Activated CD4-positive, alpha-beta T cell treated with anti-CD3 and anti-CD28 coated beads for 4 hours (primary cell): ENCODE measurements at places on chromosomes 13 and 19.

- no peak for DNase-seq
Measured at GRCh38 chr19:43811837-43812236, 9.6 kb upstream of the LYPD5 start.

DNA sequence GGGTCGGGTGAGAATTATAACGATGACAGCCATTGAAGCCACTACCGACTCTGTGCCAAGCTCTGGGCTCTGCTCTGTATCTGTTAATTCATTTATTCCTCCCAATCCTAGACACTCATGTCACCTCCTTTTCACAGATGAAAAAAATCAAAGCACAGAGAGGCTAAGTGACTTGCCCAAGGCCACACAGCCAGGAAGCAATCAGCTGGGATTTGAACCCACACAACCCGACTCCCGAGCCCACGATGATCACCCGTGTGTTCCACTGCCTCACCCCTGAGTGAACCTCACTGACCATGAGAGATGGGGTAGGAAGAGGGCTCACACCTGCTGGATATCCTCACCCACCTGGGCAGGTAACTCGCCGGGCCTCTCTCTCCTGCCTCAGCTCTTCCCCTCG is 40.1 kb downstream of the ZNF473 start:
- DNase-seq: no peak

DNA sequence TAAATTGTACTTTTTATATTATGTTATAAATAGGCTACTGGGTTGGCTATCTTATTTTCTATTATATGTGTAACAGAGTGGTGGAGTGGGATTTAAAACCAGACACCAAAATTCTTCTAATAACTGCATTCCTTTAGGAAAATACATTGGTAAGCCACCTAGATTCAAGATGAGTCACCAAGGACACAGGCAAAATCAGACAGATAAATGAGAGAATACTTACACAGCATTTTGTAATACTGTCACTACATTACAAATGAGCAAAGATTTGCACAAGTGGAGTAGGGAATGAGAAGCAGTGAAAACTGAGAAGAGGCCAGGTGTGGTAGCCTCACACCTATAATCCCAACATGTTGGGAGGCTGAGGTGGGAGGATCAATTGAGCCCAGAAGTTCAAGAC is 6.2 kb upstream of the SPART start:
- no peak for DNase-seq

DNA sequence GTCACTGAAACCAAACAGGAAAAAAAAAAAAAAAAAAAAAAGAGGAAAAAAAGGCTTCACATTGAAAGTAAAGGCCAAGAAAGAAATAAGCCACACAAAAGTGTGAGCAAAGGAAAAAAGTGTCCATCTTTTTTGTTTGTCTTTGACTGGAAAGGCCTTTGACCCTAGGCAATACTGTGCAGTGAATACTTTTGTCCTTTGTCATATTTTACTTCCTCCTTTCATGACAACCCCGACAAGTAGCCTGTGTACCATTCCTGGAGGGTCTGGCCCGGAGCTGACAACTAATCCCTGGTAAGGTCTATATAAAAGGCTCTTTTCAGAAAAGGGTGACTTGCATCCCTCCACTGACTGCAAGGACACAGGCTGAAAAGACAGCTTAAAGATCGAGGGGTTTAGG is 12.9 kb upstream of the MICU2 start:
- no peak for DNase-seq

GRCh38 chr13:110873639-110874507 is 41.0 kb downstream of the ANKRD10 start:
- DNase-seq: no peak

GRCh38 chr19:51710163-51710562 is 13.6 kb downstream of the HAS1 start:
- no peak for DNase-seq

- DNase-seq: no peak
Measured at GRCh38 chr13:97174638-97175037, 47.5 kb upstream of the MBNL2 start.

DNA sequence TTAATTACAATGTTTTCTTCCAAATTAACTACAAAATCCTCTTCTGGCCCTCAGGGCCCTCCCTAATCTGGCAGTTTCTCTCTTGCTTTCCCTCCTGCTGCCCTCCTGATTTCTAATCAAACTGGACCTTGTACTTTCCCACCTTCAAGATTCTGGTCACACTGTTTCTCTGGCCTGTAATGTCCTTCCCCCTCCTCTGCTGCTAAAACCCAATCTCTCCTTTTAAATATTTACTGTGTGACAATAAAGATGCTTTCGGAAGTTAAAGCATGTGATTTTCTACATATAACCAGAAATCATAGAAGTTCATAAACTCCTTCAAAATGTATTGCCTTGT is 14.1 kb upstream of the HMGB1 start:
- DNase-seq: no peak

DNA sequence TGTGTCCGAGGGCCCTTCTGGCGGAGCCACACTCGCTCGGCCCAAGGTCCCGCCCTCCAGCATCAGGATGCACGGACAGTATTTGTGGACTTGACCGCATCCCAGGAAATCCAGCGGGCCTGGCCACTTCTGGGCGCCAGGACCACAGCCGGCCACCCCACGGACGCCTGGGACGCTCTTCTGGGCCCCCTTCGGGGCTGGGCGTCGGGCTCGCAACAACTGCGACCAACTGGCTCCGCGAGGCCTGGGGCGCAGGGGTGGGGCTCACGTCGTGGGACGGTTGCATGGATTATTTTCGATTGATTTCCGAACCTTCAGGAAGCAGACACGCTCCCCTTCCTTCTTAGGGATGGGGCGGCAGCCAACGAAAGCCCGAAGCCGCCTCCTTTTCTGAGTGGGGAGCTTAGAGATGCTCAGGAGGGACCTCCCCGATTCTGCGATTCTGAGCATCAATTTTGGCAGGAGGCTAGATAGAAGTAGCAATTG is 521 bp upstream of the NUP58 start:
- no peak for DNase-seq

DNA sequence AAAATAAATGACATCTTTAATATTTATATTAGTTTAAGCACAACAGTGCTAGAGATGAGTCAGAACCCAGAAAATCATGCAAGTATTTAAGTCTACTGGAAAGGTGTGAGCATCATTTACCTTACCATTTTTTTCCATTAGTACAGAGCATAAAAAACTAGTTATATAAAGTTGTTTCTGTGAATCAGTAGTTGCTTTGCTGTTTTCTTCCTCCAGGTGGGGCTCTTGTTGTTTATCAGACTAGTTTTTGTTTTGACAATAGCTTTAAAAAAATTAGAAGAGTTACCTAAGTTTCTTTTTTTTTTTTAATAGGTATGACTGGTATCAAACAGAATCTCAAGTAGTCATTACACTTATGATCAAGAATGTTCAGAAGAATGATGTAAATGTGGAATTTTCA is 12.7 kb downstream of the SUGT1 start:
- DNase-seq: no peak

DNA sequence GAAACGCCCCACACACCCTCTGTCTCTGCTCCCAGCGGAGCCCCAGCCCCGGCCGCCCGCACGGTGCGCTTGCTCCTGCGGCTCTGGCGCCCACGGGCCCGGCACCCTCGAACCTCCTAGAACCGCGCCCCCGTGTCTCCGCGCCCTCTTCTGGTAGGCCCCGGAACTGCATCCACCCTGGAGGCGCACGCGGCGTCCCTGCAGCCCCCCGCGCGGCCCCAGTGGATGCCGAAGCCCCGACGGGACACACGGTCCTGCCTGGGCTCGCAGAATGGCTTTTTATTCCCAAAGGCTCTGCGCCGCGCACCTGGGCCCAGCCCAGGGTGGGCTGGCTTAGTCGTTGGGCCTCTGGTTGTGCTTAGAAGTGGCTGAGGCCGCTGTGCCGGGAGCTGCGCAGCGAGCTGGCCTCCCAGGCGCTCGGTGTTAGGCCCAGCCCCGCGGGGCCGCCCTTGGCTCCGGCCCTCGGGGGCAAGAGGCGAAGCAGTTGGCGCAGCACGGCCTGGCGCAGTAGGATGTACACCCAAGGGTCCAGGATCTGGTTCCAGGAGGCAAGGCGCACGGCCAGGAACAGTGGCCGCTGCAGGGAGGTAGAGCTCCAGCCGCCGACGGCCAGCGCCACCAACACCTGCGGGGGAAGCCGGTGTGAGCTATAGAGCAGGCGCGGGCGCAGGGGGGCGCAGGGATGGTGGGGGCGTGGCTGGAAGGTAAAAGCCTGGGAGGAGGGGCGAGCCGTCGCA is 2.8 kb downstream of the PTGER1 start:
- peak; percentile 88 for DNase-seq

- DNase-seq: no peak
Measured at GRCh38 chr13:40984668-40985366, 34.3 kb downstream of the ELF1 start.

DNA sequence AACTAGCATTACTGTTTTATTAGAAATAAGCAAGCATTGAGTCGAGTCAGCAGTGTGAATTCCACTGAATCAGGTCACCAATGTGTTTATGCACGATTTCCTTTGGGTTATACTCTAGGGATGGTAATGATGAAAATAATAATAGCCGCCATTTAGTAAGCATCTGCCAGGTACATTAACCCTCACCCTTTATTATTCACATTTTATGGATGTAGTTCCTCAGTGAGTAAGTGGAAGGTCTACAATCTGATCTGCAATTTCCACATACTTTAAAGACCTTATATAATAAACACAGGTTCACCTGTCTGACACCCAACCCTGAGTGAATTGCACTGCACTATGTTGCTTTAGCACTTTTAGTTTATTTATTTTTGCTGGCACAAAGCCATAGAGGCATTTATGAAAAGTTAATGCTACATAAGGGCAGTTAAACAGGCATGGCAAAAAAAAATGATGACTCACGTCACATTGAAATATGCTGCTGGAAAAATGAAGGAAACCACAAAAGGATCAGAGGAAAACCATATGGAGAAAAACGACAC is 122.4 kb downstream of the TRPC4 start:
- DNase-seq: no peak

- peak; percentile 11 for DNase-seq
Measured at GRCh38 chr13:25286308-25286968, 850 bp downstream of the MTMR6 start.

DNA sequence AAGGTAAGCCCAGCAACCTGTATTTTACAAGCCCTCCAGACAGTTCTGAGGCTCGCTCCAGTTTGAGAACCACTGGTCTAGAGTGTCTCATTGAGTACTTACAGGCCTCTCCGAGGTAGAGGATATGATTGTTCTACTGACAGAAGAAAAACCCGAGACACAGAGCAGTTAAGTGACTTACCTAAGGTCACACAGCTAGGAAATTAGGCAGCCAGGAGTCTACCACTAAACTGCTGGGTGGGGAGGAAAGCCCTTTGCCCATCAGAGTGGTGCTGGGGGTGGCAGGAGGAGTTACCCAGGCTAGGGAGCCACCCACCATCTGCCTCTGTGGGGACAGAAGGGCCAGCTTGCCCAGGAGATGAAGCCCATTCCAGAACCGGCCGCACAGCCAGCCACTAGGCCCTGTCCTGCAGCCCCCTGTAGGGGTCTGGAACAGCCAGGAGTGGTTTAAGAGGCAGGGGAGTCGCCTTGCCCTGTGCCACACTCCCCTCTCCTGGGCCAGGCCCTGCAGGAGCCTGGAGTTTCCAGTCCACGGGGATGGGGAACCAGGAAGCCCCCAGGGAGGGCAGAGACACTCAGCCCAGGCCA is 703 bp downstream of the RASGRP4 start:
- DNase-seq: no peak

GRCh38 chr13:100273138-100273537 is 184.2 kb downstream of the PCCA start:
- no peak for DNase-seq

GRCh38 chr13:32426990-32427851 is 709 bp downstream of the N4BP2L1 start:
- DNase-seq: peak; percentile 55

GRCh38 chr13:23506807-23507291 is 63.4 kb upstream of the TNFRSF19 start:
- no peak for DNase-seq

GRCh38 chr19:46381756-46382345 is 31.5 kb downstream of the CCDC8 start:
- no peak for DNase-seq

- DNase-seq: no peak
Measured at GRCh38 chr13:39483326-39483725, 119.7 kb downstream of the LHFPL6 start.

DNA sequence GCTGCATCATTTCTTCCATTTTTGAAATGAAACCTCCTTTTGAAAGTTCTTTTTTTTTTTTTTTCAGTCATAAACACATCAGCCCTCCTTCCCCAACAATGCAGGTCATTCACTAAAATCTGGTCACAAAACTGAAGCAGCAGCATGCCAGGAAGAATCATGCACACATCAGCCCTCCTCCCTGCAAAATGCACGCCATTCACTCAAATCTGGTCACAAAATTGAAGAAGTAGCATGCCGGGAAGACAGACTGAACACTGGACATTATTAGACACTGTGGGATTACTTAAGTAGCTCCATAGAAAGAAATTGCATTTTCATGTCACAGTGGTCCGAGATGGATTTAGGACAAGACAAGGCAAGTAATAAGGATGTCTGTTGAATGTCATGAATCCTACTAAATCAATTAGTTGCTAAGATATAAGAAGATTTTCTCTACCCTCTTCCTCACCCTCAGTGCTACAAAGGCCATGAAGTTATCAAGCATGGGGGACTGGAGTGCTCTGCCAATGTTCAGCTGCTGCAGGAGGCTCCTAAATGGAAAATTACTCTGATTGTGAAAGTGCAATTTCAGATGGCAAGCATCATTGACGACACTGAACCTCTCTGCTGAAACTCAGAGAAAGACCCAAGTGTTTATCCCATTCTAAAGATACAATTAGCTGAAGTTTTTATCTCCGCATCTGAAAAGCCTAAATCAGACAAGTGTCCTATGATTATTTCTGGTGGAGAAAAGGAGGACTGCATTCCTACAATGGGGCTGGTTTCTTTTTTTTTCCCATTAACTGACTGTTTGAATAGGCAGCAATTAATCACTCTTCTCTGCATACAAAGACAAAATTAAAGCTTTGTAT is 913.2 kb downstream of the DIAPH3 start:
- no peak for DNase-seq

DNA sequence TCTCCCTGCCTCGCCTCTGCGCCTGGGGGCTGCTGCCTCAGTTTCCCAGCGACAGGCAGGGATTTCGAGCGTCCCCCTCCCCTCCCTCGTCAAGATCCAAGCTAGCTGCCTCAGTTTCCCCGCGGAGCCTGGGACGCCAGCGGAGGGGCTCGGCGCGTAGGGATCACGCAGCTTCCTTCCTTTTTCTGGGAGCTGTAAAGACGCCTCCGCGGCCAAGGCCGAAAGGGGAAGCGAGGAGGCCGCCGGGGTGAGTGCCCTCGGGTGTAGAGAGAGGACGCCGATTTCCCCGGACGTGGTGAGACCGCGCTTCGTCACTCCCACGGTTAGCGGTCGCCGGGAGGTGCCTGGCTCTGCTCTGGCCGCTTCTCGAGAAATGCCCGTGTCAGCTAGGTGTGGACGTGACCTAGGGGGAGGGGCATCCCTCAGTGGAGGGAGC is 722 bp upstream of the ICAM1 start:
- DNase-seq: peak; percentile 70

DNA sequence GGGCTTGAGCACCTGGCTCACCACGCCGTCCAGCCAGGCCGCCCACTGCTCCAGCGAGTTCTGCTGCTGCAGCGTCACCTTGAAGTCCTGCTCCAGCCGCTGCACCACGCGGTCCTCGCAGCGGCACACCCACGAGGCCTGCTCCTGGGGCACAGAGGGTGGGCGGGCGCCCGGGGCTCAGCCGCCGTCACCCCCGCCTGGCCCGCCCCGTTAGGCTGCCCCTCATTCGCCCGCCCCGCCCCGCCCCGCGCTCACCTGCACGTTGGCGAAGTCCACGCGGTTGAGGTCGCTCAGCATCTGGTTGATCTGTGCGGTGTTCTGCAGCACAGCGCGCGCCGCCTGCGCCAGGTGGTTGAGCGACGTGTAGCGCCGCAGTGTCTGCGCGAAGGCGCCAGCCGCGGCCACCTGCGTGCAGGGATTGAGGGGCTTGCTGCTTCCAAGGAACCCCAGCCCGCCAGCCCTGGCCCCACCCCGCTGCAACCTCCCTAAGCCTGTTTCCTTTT is 11.3 kb downstream of the DCAF15 start:
- DNase-seq: no peak
